Epithelial cell of prostate (primary cell): ENCODE measurements at places on chromosomes 4 and X.

- DNase-seq, result no peak
Observed at GRCh38 chrX:10356979-10357378, 200.2 kb downstream of the CLCN4 start.

GRCh38 chr4:107258359-107258758 is 222.2 kb upstream of the DKK2 start:
- DNase-seq, result no peak

DNA sequence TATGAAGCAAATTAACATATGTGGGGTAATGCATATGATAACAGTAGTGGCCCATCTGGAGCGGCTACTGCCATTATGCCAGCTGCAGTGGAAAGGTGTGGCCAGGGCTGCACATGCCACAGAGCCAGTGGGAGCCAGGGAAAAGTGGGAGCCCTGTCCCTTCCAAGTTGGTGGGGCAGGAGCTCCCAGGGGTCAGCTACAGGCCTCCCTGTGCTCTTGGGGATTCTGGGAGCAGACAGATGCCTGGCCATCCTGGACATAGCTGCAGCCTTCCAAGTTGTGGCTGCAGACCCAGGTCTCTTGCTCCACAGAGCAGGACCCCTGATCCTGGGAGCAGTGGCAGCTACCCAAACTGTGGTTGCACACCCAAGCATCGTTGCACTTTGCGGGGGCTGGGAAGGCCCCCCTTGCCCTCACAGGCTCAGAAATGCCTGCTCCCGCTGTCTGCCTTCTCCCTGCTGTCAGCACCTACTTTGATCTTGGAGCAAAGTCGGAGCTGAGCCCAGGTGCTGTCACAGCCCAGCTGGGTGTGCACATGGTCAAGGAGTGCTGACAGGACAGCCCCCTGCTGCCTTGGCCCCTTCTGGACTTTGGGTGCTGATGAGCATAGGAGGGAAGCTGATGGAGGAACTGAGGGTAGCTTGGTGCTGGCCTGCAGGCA is 67.8 kb downstream of the NAA11 start:
- DNase-seq, result no peak

- DNase-seq, result no peak
Observed at GRCh38 chrX:123138473-123138872, 45.6 kb upstream of the GRIA3 start.

- DNase-seq, result no peak
Observed at GRCh38 chr4:15811703-15812337, 33.7 kb downstream of the CD38 start.

DNA sequence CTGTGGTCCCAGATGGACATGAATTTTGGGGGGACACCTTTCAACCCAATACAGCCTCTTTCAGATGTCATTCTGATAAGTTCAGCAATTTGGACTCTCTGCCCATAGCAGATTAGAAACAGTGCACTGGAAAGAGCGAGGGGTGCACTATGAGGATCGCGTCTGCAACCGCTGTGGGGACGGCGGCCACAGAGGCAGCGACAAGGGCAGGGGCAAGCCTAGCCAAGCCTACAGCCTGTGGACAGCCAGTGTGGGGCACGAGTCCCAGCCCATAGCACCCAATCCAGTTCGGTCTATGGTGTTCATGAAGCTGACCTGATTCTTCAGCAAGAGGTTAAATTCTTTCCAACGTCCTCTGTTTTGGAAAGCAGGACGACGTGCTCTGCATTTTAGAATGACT is 9.7 kb upstream of the NSG1 start:
- no peak for DNase-seq

DNA sequence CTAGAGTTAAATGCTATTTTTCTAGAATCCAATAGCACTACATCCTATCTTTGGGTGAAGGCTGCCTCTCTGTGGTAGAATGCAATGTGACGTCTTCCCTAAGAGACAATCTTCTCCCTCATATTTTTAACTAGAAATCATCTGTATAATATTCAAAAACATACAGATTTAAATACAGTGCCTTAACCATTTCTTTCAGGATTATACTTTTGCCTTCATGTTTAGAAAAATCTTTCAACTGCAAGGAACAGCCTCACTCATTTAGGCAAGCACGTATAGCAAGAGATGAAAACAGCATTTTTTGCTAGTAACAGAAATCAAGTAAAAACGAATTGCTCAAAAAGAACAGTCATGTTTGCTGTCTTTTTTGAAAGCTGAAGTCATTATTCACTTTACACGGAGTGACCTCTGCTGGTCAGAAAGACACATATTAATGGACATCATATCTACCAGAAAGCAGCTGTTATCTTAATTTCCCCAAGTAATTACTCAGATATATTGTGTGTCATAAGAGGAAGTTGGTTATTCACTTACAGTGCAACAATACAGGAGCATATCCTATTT is 422.3 kb downstream of the STPG2 start:
- DNase-seq, result peak; percentile 12

GRCh38 chr4:184383497-184384055 is 90.8 kb downstream of the IRF2 start:
- DNase-seq, result peak; percentile 84

- DNase-seq, result no peak
Observed at GRCh38 chrX:368811-369562, 17.7 kb downstream of the PPP2R3B start.

GRCh38 chr4:105541420-105541819 is 11.0 kb upstream of the ARHGEF38 start:
- no peak for DNase-seq

DNA sequence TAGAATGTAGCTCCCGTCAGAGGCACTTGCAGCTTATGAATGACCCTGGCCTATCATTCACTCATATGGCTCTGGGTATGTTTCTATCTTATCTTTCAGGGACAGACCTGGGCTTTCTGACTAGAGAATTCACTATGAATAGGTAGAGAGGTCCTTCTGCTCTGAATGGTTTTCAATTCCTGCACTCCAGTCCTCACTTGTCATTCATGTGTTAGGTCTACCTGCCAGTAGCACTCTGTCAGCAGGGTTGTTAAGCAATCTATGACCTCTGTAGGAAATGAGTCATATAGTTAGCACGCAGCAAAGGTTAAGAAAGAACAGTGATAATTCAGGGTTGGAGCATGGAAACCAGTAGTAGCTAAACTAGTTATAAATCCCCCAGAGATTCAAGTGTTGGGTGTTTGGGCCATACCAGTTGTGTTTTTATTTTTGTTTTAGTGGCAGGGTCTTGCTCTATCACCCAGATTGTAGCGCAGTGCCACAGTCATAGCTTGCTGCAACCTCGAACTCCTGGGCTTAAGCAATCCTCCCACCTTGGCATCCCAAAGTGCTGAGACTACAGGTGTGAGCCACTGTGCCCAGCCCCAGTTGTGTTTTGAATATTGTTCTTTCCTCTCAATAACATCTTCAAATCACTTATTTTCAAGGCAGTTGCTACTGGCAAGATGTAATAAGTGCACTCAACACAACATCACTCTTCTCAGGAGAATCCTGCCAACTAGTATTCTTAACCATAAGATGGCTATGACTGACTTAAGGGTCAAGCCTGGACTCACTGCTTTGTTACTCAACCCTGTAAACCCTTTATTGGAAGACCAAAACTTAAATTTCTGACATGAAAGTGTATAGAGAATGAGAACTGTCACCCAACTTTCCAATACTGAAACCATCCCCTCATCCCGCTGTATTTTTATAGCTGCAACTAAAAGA is 25.1 kb downstream of the ARL13A start:
- DNase-seq, result no peak

DNA sequence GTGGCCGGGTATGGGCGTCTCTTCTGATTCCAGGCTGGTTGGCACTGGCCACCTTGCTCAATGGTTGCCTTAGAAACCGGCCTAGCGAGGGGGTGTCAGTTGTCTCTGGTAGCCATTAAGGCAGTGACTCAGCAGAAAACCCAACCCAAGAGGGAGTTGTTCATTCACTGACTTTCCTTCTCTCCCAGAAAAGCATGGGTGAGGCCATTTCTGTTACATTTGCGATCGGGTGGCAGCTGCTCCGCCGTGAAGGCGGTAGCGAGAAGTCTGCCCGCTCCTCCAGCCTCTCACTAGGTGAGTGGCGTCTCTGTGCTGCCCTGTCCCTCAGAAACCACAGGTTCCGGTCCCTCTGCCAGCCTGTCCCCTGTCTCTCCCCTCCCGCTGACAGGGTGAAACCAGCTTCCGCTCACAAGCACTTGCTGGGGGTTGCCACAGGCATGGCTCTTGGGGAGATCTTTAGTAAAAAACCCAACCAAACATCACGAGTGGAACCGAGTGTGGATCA is 17.4 kb downstream of the IRAK1 start:
- no peak for DNase-seq

GRCh38 chr4:140134746-140135425 is 19.1 kb downstream of the MAML3 start:
- no peak for DNase-seq

GRCh38 chr4:147103403-147103946 is 157.8 kb upstream of the TTC29 start:
- peak; percentile 48 for DNase-seq

DNA sequence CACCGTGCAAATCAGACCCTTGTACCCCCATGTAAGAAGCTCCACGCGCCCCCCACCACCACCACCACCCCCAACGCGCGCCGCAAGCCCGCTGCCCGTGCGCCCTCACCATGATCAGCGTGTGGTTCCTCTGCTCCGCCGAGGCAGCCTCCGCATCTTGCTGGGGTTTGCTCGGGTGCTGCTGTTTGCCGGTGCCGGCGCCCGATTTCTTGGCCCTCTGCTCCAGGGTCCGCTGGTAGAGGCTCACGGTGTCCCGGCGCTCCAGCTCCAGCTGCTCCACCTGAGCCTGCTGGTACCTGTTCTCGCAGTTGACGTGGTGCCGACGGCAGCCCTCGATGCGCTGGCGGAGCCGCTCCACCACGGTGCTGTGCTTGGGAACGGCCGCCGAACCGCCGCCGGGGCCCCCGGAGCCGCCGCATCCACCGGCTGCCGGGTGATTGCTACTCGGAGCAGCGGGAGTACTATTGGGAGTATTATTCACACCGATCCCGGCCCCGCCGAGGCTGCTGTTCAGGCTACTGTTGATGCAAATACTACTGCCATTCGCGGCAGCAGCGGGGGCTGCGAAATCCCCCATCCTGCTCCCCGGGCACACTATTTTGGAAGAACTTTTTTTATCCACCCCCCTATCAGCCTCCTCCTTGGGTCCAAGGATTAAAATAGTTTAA is 1.1 kb downstream of the MAML3 start:
- DNase-seq, result no peak

GRCh38 chrX:17674601-17675000 is 62.7 kb upstream of the SCML1 start:
- no peak for DNase-seq

- no peak for DNase-seq
Observed at GRCh38 chr4:112266823-112267222, 18.9 kb downstream of the TIFA start.

- DNase-seq, result no peak
Observed at GRCh38 chr4:48461000-48461399, 22.1 kb upstream of the SLC10A4 start.

DNA sequence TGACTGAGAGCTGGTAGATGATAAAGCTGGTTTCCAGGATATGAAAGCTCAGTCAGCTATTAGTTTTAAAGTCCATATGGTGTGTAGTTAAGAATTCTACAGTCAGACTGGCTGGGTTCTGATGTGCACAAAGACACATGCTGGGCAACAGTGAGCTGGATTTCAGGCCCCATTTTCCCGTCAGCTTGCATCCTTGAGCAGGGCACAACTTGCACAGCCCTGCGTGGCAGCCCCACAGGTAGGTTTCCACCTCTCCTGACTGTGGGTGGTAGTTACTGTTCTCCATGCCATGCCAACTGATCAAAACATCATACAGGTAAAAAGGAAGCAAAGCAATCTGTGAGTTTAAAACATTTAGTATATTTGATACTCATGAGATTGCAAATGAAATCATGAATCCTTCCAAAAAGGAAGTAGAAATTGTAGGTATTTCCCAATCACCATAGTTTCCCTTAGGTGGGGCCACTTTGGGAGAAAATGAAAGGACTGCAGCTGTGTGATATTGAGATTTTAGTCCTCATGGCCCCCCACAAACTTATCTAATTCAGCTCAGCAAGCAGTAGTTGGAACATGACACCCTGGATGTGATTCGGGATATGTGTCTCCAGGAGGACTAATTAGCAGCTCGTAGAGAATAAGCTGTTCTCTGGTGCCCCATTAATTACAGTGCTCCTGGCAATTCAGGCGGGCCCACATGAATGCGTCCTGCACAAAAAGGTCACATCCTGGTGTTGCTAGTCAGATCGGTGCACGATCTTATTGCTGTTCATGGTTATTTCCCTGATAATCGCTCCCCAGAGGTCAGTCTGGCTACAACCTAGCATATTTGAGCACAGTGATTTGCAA is 42.4 kb upstream of the NOCT start:
- DNase-seq, result no peak

DNA sequence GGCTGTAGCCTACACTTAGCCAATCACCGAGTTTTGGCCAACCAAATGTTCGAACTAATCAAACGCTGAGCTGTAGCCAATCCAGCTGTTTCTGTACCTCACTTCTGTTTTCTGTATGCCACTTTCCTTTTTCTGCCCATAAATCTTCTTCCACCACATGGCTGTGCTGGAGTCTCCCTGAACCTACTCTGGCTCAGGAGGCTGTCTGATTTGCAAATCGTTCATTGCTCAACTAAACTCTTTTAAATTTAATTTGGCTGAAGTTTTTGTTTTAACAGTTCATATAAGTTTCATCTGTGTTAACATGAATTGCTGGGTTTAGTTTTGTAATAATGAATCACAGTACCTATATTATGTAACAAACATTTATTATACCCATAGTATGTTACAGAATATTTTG is 160.7 kb upstream of the PCDH7 start:
- no peak for DNase-seq

- DNase-seq, result no peak
Observed at GRCh38 chr4:40124690-40125089, 68.0 kb downstream of the N4BP2 start.

DNA sequence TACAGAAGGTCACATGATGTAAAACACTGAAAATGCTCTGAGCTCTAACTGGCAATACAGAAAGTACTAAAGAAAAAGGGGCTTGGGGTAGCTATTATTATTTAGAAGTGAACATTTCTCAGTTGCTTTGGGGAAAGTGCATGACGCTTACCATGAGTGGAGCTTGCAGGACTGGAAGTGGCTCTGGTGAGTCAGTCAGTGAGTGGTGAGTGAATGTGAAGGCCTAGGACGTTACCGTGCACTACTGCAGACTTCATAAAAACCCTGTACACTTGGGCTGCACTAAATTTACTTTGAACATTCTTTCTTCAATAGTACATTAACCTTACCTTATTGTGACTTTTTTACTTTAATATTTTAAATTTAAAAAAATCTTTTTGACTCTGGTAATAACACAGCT is 89.3 kb upstream of the ENPP6 start:
- no peak for DNase-seq

DNA sequence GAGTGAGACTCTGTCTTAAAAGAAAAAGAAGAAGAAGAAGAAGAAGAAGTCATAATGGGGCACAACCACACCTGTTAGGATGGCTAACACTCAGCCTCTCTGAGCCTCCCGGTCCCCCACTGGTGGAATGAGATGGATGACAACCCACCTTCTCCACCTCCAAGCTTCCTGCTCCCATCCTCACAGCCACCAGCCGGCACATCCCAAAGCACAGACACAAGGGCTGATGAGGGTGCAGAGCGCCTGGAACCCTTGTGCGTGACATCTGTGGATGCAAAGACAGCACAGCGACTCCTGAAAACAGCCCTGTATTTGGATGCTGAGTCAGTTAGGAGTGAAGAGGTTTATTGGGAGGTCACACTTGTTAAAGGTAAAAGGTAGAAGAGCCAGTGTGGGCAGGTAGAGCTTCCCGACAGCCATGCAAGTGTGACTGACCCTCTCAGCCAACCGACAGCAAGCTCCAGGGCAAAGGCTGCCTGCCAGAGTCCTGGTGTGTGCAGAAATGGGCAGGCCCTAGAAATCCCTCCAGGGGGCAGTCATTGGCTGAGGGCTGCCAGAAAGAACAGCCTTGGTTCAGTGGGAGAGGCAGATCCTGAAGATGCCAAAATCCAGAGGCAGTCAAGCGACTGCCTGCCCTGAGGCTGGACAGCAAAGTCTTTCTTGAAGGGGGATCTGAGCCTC is 26.6 kb upstream of the MAN2B2 start:
- no peak for DNase-seq
